ENCODE measurements at places on chromosomes 6 and 20.

GRCh38 chr6:684831-685636 lies 7.9 kb downstream of the EXOC2 start:
- DNase-seq: no peak

- DNase-seq: no peak
Observed at GRCh38 chr6:152637296-152638047, at the start of gene SYNE1. TSS of gene SYNE1 (minus strand) at chr6:152637362. CDS start at chr6:152628331, 9,031 bp downstream.

DNA sequence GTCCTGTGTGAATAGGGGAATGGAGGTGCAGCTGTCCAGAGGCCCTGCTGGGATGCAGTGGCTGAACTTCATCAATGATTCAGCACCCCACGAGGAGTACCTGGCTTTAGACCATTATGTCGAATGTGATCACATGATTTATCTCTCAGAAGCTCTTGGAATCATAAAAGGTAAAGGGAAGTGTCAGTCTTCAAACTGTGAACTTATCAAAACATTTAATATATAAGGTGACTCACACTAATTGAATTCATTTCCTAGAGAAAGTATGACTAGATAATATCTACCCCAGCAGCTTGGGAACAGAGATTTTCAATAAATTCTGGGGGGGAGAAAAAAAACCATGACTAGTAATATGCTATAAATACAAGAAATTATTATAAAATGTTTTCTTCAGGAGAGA lies 29.5 kb downstream of the ALDH8A1 start:
- DNase-seq: no peak

GRCh38 chr6:5152460-5152859 lies 67.3 kb downstream of the PPP1R3G start:
- no peak for DNase-seq

GRCh38 chr20:36493801-36494114 lies 47.6 kb upstream of the MYL9 start:
- DNase-seq: no peak

DNA sequence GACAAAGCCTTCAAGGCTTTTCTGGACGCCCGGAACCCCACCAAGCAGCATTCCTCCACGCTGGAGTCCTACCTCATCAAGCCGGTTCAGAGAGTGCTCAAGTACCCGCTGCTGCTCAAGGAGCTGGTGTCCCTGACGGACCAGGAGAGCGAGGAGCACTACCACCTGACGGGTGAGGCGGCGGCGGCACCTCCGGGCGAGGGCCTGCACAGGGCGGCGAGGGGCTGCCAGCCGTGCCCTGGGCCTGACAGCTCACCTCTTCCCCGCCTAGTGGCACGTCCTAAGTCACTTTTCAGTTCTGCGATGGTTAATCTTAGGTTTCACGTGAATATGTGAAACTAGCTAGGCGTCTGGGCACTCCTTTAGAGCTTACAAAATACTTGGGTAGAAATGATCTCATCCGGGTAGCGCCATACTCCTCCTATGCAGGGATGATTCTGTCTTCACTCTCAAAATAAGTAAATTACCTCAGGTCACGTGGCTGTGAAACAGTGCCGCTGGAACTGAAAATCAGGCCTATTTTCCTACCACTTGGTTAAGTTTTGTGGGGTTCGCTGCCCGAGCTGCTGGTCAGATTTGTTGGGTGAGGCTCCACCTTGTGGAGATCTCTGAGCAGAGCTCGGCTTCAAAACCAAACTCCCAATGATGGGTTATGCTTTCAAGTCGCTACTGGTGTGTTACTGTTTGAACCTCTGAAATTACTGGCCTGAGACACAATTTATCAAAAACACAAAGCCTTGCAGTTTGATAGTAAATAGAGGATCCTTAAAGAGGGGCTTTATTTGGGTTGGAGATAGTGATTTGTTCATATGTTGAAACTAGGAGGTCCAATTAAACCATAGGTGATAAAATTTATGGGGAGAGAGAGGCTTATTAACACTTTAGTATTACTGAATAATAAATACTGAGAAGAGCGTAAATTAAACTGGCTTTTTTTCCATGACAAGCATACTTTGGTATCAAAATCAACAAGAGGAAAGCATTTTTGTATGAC lies 15.5 kb upstream of the CLDN20 start:
- no peak for DNase-seq

GRCh38 chr20:34824806-34825529 lies 483 bp downstream of the NCOA6 start:
- DNase-seq: no peak

DNA sequence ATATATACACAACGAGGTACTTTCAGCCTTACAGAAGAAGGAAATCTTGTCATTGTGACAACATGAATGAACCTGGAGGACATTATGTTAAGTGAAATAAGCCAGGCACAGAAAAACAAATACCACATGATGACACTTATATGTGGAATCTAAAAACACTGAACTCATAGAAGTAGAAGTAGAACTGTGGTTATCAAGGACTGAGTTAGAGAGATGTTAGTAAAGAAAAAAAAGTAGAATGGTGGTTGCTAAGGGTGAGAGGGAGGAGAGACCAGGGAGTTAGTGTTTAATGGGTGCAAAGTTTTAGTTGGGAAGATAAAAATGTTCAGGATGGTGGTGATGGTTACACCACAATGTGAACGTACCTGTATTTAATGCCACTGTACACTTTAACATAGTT lies 4.8 kb upstream of the STX11 start:
- no peak for DNase-seq

GRCh38 chr6:20479060-20479459 lies 55.2 kb upstream of the CDKAL1 start:
- DNase-seq: no peak

DNA sequence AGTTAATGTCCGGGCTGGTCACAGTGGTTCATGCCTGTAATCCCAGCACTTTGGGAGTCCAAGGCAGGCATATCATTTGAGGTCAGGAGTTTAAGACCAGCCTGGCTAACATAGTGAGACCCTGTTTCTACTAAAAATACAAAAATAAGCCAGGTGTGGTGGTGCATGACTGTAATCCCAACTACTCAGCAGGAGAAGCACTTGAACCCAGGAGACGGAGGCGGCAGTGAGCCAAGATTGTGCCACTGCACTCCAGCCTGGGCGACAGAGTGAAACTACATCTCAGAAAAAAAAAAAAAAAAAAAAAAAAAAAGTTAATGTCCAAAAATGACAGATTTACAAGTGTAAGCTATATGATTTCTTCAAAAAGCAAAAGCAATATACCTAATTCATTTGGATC lies 124.9 kb downstream of the CCDC170 start:
- DNase-seq: no peak

DNA sequence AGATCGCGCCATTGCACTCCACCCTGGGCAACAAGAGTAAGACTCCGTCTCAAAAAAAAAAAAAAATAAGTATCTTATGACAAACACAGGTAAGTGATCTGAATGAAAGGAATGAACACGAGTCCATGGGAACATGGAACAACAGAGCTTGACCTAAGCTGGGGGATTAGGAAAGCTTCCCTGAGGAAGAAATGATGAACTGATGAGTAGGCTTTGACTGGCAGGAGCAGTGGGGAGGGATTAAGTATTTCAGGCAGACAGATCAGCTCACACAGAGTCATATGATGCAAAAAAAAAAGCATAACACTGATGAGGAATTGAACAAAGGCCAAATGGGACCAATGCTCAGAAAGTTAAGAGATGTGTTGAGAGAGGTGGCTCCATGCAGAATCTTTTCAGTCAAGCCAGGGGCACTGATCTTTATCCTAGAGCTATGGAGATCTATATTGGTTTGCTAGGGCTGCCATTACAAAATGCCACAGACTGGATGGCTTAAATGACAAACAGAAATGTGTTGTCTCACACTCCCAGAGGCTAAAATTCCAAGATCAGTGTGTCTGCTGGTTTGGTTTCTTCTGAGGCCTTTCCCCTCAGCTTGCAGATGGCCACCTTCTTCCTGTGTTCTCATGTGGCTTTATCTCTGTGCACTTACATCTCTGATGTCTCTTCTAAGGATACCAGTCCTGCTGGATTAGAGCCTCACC lies 85.6 kb downstream of the ANKRD6 start:
- no peak for DNase-seq

DNA sequence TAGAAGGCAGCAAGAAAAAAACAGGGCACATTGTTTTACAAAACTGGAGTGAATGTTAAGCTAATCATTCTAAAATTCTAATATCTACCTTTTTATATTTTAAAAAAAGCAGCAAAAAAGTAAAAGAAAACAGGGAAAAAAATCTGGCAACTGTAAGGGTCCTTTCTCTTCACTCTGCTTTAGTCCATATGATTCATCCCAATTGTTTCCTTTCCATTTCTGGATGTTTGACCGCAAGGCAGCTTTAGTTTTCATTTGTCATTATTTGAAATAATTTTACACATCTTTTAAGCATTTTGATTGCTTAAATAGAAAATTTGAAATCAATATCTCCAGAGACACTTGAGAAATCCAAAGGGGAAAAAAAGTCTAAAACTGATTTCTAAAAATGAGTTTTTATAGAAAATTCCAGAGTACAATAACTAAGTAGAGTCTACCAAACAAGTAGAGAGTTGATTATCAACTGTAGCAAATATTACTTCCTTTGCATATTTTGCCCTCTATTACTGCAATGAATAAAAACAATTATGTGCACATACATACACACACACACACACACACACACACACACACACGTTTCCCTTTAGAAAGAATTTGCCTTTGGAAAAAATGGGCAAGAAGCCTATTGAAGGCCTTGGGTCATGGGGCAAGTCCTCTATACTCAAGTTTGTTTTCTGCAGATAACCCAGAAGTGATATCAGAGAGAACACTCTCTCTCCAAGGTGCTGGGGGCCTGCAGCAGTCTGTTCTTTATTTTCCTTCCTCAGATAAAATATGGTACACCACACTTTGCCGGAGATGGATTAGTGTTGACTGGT lies 259.7 kb downstream of the HACE1 start:
- no peak for DNase-seq

DNA sequence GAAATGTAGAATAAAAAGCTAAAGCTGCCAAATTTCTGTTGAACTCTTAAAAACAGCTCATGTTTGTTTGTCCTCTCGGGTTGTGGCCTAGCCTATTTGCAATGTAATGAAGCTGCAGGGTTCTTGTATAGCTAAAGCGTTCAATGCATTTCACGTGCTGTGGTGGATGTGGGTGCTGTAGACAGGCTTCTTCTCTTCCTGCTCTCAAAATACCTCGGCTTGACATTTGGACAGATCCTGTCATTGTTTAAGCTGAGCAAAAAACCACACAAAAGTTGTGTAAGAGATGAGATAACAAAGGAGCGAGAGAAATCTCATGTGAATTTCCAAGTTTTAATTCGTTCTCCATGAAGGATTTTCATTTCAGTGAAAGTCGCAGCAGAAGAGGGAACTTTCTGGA lies 196.3 kb upstream of the UST start:
- DNase-seq: no peak

DNA sequence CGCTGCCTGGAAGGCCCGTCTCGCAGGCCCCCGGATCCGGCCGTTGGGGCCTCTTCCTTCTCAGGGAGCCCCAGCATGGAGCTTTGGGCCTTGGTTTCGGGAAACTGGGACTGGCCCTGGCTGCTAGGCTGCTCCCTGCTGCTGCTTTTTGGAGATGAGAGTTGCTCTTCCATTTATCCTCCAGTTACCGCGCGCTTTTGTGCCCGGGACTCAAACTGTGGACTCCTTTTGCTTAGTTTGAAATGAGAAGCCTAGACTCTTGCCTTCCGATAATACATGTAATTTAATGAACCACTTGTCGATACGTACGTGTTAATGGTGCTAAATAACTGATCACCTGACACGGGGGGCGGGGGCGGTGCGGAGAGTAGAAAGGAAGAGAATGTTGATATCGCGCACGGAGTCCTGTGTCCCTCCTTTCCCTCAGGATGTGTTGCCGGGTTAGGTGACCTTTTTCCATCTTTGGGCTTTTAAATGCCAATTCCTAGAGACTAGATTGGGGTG lies 968 bp downstream of the PHF3 start:
- DNase-seq: no peak

- DNase-seq: no peak
Observed at GRCh38 chr6:16669227-16669626, 92.0 kb downstream of the ATXN1 start.

GRCh38 chr6:4460586-4461475 lies 315.4 kb upstream of the CDYL start:
- DNase-seq: no peak

DNA sequence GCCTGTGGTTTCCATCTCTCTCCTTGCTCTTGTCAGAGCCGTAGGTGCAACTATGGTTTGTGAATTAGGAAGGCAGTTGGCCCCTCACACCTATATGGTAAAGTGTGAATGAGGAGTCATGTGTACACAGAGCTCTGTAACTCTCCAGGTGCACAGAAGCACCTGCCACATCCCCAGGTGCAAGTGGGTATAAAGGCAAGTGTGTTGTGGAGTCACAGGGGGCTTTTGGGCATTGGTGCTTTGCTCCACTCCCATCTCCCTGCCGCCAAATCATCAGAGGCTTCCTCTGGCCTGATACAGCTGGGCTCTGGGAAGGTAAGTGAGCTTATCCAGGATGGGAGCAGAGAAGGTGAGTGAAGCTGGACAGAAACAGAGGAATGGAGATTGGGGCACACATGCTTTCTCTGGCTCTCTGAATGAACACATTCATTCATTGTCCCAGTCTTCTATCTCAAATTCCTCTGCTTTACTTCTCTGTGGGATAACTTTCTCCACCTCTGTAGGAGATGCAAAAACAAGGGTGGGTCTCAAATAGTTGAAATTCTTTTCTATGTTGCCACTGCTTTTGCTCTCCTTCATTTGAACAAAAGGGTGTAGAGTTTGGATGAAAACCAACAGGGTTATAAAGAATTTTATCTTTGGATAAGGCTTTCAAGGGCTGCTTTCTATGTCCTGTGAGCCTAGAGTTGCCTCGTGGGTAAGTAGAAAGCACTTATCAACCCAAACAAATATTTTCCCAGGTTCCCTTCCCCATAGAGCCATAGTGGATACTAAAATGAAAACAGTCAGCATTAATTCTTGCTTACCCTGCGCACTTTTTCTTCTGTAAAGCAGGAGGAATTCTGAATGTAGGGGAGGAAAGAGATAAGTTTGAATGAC lies 45.0 kb upstream of the RIPOR2 start:
- DNase-seq: no peak

DNA sequence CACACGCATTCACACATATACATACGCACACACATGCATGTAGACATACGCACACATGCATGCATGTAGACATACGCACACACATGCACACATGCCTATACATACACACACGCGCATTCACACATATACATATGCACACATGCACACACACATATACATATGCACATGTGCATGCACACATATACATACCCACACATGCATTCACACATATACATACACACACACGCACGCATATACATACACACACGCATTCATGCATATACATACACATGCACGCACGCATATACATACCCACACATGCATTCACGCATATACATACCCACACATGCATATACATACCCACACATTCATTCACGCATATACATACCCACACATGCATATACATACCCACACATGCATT lies 80.5 kb downstream of the WDR27 start:
- no peak for DNase-seq

GRCh38 chr20:34108616-34109174 lies 3.3 kb downstream of the EIF2S2 start:
- no peak for DNase-seq

All from cortex of kidney (tissue), 1 donor.